ENCODE measurements at places on chromosomes 12 and 14. TPM values are rescaled to one million over a fixed set of nuclear protein-coding genes. Genes with fewer than 3 reads are reported as not detected.
A peak's percentile ranks its signal among the peaks of the same experiment; 100 is the strongest.

DNA sequence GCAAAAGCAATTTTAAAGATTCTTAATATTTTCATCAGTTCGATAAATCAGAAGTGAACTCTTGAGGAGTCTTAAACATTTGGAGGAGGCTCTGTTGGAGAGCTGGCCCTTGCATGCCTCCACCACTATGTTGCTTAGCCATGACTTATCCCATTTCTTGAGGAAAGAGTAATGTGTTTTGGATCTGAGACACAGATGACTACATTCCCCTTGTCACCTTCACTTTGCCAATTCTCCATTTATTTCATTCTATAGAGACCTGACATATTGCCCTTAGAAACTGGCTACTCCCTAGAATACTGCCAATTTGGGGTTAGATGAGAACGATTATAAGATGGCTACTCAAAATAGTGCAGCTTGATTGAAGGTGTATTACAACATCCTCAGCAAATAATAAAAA lies 157.4 kb upstream of the TMEM260 start:
- no peak for DNase-seq

DNA sequence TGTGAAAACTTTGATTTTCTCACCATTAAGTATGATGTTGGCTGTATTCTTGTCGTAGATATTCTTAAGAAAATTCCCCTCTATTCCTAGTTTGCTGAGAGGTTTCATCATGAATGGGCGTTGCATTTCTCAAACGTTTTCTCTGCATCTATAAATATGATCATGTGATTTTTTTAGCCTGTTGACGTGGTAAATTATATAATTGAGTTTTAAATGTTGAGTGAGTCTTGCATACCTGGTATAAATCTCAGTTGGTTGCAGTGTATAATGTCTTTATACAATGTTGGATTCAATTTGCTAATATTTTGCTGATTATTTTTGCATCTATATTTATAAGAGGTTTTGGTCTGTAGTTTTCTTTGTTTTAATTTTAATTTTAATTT lies 405.9 kb upstream of the MIS18BP1 start:
- no peak for DNase-seq

ABCC9 gene
- polyA plus RNA-seq: 20.0 TPM

DNA sequence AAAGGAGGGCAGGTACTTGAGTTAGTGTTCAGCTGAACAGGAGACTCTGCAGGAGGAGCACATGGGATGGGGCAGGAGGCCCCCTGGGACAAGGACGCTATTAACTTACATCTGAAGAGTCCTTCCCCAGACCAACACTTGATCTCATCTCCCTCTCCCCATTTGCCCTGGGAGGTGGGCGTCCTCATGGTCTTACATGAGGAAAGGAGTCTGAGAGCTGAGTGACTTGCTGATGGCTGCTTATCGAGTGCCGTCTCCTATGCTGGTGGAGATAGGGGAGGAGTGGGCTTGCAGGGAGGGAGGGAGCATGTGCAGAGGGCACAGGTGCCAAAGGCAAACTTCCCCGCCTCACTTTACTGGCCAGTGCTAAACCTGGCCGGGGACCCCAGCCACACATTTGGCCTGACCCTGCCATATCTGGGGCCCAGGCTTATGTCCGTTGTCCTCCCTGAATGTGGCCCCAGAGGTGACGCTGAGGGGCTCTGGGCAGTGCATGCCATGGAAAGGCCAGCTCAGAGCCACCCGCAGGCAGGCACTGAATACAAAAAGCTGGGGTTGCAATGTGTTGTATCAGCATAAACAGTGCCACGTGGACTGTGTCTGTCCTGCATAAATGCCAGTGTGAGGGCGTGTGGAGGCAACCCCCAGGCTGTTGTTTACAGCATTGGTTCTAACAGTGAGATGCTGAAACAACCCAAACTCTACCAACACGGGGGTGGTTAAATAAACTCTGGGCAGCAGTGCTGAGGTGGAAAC lies 29.4 kb downstream of the FAIM2 start:
- no peak for DNase-seq

GRCh38 chr14:104795781-104796686 lies 486 bp upstream of the AKT1 start:
- peak; percentile 70 for DNase-seq

- DNase-seq: no peak
Measured at GRCh38 chr14:104341532-104342434, 203.4 kb downstream of the KIF26A start.

DNA sequence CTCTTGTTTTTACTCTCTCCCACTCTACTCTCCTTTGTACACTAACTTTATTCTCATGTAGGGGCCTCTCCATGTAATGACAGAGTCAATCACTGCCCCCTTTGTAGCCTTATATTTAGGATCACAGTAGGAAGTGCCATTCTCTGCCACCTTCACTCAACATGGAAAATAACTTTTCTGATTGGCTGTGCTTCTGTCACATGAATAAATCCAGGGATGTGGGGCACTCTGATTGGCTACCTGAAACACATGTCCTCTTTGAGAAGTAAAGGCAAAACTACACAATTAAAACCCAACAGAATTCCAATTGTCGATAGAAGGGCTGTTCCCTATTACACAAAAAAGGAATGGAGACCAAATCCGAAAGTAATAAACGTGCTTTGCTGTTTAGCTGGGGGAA lies at the start of gene RNASE9:
RNASE9 (minus strand) TSS at position 87 of the 400 bp plus-strand sequence.
- no peak for DNase-seq

POC1B gene
- 7.3 TPM for polyA plus RNA-seq

- DNase-seq: no peak
Measured at GRCh38 chr12:89943463-89943862, 234.8 kb upstream of the ATP2B1 start.

DNA sequence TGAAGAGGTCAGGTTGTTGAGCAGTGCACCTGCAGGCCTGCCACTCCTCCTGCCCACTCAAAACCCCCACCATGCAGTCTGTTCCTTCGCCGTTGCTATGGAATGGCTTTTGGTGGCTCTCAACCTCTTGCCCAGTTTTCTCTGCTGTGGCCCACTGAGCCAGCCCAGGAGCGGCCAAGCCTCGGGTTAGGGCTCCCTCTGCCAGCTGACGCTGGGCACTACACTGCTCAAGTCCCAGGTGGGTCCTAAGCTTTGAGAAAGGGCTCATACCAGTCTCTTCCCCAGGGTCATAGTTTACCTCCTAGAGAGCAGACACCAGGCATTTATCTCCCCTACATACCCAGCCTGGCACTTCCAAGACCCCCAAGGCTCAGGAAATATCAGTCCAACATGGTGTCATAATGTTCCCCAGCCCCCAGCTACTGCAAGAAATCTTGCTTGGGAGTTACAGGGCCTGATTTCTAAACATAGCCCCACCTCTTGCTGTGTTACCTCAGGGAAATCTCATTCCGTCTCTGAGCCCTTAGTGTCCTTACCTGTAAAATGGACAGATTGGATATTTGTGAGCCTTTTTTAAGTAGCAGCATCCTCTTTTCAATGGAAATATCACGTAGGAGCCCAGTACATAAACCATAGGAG lies 59.4 kb downstream of the TSPAN11 start:
- peak; percentile 35 for DNase-seq

ALDH2 gene
- polyA plus RNA-seq: 66.6 TPM

RNF212B gene
- polyA plus RNA-seq: not detected

DNA sequence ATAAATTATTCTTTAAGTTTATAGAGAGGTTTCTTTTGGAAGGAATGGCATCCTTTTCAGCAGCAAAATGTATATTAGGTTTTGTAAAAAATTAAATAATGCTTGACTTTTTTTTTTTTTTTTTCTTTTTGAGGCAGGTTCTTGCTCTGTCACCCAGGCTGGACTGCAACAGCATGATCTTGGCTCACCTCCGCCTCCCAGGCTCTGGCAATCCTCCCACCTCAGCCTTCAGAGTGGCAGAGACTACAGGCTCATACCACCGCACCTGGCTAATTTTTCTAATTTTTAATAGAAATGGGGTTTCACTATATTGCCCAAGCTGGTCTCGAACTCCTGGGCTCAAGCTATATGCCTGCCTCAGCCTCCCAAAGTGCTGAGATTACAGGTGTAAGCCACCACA lies 89.0 kb downstream of the FLRT2 start:
- no peak for DNase-seq

- no peak for DNase-seq
Measured at GRCh38 chr12:9043766-9044165, 54.4 kb downstream of the KLRG1 start.

GRCh38 chr14:104788161-104788818 lies 7.3 kb downstream of the AKT1 start:
- DNase-seq: no peak

KLRC1 gene
- 0.06 TPM for polyA plus RNA-seq

NPFF gene
- not detected for polyA plus RNA-seq

GNG2 gene
- polyA plus RNA-seq: 1.7 TPM

DNA sequence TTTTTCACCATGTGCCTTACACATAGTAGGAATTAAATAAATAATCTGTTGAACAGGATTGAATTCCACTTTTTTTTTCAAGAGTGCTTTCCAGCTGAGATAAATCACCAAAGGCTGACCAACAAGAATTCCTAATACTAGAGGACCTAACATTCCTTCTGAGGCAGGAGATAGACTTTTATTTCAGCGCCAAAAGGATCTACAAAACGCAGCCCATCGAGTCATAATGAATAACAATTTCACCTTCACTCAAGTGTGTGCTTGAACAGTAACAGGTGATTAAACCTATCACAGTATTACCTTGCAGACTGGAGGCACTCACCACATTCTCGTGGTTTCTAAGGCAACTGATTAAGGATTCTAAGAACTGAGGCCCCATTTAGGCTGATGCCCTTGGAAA lies 224.3 kb upstream of the ATP2B1 start:
- DNase-seq: no peak

GRCh38 chr12:58593557-58594304 lies 326.6 kb downstream of the LRIG3 start:
- no peak for DNase-seq

GRCh38 chr14:69042787-69043444 lies 63.8 kb upstream of the ACTN1 start:
- DNase-seq: peak; percentile 44

GRCh38 chr14:76575108-76575507 lies 186.2 kb upstream of the VASH1 start:
- no peak for DNase-seq

GRCh38 chr12:46764005-46764404 lies 61.8 kb downstream of the SLC38A4 start:
- no peak for DNase-seq

B4GALNT1 gene
- 46.7 TPM for polyA plus RNA-seq
